ENCODE measurements at places on chromosomes 13 and 19.

DNA sequence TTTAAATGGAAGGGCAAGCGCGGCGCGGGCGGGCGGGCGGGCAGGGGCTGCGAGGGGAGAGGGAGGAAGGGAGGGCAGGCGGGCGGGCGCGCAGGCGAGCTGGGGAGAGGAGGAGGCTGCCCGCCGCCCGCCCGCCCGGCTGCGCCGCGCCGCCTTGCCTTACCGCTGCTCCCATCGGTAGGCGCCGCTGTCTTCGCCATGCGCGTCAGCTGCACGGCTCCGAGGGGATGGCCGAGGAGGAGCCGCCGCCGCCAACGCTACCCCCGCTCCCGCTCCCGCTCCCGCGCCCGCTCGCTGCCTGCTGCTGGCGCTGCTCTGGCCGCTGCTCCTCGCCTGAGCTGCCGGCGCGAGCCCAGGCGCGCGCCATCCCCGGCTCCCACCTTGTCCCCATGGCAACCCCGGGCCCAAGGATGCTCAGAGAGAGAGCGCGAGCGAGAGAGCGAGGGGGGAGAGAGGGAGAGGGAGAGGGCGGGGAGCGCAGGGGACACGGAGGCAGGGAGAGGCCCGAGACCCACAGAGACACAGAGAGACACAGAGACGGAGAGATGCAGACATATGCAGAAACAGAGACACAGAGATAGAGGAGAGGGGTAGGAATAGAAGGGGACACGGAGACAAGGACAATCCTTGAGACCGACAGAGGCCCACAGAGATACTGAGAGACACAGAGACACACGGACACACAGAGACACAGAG is 40.3 kb downstream of the DEDD2 start:
- peak; percentile 69 for DNase-seq

DNA sequence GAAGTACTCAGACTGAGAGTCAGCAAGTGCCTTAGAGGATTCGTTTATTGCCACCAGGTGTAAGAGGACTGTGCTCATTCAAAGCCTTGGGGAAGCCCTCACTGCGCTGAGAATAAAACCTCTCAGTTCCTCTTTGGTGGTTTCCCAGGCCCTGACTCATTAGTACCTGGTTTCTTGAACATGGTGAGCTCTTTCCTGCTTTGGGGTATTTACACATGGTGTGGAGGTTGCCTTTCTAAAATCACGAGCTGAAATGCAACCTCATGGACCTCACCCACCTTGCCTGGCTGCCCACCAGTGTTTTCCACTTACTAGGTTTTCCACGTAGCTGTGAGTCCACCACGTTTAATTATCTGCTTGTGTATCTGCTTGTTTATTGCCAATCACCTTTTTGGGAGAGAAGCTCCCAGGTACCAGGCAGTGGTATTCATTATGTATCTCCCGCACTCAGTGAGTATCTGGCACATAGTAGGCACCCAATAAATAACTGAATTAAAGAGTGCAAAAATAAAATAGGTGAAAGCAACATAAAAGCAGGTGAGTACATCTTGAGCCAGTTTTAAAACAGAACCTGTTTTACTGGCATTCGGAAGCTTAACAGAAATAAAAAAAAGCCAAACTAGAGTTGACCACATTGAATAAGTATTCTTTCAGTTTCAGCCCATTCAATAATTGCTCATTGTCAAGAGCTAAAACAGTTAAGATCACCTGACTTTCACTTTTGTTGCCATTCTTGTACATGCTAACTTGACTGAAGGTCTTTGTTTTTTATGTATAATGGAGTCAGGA is 533.0 kb downstream of the MYO16 start:
- DNase-seq, result no peak

GRCh38 chr13:46844431-46844830 is 47.5 kb upstream of the ESD start:
- no peak for DNase-seq

- no peak for DNase-seq
Observed at GRCh38 chr19:41844601-41845000, at the start of gene LYPD4. Gene LYPD4 (minus strand): TSS chr19:41844683. CDS start chr19:41839285, 5,398 bp downstream.

DNA sequence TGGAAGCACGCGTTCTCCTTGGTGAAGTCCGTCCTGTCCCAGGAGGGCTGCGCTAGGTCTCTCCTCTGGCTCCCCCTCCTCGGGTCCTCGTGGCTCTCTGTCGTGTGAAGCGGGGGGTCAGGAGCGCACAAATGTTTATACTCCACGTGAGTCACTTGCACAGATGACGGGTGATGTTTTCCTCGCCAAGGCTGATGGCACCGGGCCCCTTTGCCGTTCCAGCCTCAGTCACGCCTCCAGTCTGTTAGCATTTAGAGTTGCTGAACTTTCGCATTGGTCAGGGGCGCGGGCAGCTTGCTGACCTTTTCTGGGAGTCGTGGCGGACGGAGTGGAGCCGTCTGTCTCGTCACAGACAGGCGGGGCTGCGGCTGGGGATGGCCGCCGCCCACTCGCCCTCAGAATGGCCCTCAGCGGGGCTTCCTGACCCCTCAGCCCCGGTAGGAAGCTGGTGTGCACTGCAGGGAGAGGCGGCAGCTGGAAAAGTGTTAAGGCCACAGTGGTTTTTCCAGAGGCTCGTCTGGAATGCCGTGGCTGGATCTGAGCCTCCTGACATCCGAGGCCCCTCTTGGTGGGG is 13.7 kb downstream of the KLHL26 start:
- DNase-seq, result no peak

- no peak for DNase-seq
Observed at GRCh38 chr19:29273000-29273640, 60.2 kb upstream of the UQCRFS1 start.

DNA sequence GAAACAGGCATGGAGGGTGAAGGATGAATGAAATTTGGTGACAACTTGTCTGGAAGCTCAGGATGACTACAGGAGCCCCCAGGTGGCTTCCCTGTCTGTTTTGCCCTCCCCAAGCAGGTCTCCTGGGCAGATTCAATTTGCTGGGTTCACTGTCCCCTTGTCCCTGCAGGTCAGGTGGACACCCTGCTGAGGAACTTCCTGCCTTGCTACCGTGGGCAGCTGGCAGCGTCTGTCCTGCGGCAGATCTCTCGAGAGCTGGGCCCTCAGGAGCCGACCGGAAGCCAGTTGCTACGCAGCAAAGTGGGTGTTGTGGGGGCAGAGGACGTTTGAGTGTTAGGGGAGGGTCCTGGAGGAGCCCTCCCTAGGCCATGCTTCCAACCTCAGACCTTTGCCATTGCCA is 19.1 kb downstream of the PGLS start:
- DNase-seq, result no peak

GRCh38 chr19:48396824-48397176 is 3.3 kb downstream of the GRIN2D start:
- DNase-seq, result no peak

Data from activated CD4-positive, alpha-beta T cell treated with anti-CD3 and anti-CD28 coated beads, Interleukin-2, amount 50 U/mL, for 4 hours (primary cell).